ENCODE measurements at places on chromosomes 5 and 9.

GRCh38 chr9:131554843-131555351, 9.6 kb downstream of the PRRT1B start:
- no peak for DNase-seq

DNA sequence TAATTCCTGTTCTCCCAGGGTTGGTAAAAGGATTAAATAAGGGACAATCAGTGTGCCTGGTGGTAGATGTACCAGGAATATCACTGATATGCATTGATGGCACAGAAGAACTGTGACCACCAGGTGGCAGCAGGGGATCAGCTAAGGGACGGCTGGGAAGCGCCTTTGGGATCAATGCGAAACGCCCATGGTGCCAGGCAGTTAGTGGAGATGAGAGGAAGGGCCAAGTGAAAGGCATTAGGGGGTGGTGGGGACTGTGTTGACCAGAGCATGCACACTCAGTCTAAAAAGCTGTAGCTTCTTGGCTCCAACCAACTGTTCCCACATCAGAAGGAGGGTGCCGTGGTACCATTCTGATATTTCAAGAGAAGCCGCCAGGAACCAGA, 55.6 kb downstream of the ARHGEF37 start:
- peak; percentile 75 for DNase-seq

DNA sequence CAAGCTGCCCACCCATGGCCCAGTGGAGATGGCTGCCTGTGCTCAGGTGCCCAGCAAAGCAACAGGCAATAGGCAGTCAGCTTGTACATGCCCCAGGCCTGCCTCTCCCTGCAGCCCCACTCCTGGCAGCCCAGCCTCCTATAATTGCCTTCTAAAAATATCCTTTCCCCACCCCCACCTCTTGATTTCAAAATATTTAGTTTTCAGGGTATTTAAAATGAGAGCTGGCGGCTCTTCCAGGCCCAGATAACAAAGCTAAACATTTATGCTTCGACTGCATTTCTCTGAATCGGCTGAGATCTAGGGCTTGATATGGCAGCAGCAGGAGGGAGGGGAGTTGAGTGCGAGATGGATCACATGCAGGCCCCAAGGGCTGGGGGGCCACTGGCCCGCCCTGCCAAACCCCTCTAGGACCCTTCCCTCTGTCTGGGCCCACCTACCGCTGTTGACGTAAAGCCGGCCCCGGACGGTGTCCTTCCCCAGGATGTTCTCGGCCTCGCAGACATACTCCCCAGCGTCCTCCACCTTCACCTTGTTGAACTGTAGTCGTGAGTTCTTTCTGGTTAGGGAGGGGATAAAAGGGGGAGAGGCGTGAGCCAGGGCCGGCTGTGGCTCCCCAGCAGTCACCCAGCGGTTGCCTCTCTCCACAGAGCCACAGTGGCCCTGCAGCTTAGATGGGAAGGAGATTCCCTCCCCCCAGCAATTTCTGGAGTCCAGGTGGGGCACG, 85.0 kb downstream of the PSD2 start:
- DNase-seq = no peak

DNA sequence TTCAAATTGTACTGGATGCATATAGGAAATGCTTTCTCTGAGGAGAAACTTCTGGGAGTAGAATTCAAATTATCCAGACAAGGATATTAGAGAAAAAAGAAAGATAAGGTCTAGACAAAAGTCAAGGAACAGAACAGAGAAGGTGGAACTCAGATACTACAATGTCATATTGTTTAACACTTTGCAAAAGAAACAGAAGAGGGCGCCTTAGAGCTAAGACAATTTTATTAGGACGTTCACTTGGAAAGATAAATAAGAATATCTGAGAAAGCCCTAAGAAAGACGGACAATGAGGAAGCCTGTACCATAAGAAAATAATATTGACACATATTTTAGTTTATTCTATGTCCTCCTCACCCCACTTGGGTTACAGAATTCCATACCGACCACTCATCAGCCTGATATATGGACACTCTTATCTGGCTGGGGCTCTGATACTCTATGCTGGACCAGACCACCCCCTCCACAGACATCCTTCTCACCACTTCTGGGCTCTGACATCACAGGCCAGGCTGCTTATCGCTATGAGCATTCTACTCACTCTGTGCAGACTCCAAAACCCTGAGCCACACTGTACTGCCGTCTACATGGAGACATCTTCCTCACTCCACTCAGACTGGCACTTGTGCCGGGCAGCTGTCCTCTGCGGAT, 9.1 kb upstream of the AK3 start:
- no peak for DNase-seq

DNA sequence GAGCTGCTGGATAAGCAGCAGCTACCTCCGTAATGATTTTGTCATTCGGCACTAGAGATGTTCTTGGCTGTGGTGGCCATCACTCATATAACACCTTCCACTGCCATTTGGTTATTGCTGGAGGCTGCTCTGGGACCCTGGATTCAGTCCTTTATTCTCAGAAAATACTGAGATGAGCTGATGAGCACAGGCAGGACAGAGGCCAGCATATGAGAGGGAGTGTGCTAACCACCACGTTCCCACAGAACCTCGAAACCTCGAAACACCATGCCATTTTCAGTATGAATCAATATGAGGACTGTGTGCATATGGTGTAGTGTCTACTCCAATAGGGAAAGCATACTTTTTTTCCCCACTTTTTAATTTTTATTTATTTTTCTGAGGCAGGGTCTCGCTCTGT, 56.6 kb downstream of the ADAM19 start:
- DNase-seq = no peak

- no peak for DNase-seq
Measured at GRCh38 chr9:92640398-92641091, 29.4 kb downstream of the IPPK start.

DNA sequence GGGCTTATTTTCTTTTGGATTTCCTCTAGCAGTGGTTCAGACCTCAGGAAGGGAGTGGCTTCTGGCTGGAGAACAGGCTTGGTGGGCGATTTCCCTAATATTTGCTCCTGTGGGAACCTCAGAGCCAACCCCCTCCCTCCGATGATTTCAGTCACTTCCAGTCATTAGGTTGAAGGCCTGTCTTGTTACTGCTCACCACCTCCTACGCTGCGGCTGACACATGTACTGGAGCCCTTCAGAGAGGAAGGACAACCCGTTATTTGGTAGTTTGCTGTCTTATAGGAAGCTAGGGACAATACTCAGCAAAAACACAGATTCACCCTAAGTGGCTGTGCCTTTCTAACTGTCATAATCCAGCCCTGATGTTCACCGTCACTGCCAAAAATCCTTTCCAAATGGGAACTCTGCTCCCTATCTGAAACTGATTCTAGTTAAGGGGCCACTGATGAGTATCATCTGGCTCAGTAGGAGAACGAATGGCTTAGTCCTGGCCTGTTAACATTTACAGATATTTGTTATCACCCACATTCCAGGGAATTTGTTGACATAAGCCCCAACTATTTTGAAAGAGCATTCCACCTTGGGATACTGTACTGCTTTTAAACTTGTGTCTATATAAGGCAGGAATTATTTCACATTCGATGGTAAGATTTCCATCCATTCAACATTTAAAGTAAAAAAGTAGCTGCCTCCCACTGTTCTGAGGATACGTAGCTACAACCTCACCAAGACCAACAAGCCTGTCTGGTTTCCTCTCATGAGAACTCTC, 29.3 kb upstream of the ANKH start:
- no peak for DNase-seq

DNA sequence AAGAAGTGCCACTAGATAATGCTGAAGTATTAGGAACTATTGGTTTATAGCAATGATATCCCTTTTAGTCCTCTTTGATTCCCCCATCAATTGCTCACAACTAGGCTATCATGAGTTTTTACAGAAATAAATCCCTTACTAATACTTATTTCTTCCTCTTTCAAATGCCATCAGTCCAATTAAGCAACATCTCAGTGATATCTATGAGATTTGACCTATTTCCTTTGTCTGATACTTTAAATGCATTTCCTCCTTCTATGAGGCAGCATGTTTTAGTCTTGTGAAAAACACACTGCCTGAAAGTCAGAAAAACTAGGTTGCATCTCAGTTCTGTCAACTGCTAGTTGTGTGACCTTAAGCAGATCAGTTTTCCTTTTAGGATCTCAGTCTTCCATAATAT, 101.6 kb downstream of the FBXW11 start:
- no peak for DNase-seq

GRCh38 chr5:31251032-31251431, 57.5 kb downstream of the CDH6 start:
- DNase-seq = no peak
